ENCODE measurements at places on chromosomes 16 and 17.

GRCh38 chr17:66789093-66789492 lies 45.8 kb upstream of the CACNG5 start:
- DNase-seq, result no peak

GRCh38 chr17:77068915-77069314 lies 71.9 kb upstream of the SEC14L1 start:
- DNase-seq, result no peak

GRCh38 chr17:917391-917811 lies 62.2 kb downstream of the NXN start:
- no peak for DNase-seq

DNA sequence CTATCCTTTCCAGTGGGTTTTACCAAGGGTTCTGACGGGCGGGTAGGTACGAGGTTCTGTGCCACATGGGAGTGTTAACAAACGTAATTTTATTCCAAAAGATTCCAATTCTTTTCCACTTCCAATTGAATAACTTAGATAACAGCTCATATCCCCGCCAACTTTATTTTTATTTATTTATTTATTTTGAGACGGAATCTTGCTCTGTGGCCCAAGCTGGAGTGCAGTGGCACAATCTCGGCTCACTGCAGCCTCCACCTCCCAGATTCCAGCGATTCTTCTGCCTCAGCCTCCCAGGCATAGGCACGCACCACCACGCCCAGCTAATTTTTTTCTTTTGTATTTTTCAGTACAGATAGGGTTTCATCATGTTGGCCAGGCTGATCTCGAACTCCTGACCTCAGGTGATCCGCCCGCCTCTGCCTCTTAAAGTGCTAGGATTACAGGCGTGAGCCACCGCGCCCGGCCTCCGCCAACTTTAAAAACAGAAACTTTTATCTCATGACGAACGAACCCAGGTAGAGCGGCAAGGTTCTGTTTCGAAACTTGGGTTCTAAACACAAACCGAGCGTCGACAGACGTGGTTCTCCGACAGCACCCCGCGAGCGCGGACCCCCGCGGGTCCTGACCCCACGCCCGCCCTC lies 613 bp downstream of the ECI1 start:
- DNase-seq, result no peak

DNA sequence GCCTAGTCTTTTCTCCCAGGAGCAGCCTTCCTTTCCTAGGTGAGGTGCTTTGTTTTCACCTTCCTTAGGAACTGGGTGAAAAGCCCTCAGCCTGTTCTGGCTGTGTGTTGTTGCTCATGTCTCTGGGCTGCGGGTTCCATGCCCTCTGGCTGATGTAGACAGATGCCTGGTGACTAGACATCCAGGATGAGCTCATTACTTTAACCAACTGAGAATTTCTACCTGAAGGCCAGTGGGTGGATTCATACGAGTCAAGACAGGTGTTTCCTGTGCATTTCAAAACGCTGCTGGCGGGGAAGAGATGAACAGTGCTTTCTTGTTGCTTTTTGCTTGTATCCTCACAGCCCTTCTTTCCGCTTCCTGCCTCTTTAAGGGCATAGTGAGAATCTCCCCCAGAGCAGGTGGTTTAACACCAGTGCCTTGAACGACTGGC lies 22.3 kb downstream of the SAP30BP start:
- DNase-seq, result no peak

DNA sequence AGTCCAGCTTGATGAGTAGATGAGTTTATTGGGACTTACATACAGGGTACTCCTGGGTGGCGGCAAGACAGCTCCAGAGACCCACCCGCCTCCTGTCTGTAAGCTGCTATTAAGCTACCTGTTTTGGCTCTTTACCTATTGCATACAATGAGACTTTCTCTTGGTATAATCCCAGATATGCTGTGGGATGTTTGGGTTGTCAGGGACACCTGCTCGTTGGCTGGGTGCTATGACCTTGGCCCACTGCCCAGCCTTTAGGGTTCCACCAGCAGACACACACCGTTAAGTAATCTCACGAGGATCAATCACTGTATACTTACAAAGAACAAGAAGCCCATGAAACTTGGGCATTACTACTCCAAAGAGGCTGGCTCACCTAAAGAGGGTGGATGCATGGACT lies 116.4 kb downstream of the NPIPB5 start:
- no peak for DNase-seq

DNA sequence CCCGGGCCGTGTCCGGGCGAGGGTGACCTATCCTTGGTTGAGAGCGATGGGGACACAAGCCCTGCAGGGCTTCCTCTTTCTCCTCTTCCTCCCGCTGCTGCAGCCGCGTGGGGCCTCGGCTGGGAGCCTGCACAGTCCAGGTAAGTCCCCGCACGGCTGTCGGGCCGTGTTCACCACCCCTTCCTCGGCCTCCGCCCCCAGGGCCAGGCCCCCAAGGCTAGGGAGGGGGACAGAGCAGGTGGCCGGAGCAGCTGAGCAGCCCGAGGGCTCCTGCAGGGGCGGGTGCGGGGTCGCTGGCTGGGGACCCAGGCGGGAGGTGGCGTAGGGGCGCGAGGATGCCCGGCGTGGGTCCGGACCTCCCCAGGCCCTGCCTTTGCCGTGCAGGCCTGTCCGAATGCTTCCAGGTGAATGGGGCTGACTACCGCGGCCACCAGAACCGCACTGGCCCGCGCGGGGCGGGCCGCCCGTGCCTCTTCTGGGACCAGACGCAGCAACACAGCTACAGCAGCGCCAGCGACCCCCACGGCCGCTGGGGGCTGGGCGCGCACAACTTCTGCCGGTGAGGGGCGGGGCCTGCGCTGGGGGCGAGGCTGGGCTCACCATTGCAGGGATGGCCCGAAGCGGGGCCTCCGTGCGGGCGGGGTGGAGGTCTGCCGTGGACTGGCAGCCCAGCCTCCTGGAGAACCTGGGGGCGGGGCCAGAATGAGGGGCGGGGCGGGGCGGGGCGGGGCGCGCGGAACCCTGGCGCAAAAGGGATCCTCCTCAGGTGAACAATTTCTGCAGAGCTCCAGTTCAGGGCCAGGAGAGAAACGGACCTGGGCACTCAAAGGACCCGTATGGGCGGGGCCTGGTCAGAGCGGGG lies 631 bp downstream of the KREMEN2 start:
- no peak for DNase-seq

DNA sequence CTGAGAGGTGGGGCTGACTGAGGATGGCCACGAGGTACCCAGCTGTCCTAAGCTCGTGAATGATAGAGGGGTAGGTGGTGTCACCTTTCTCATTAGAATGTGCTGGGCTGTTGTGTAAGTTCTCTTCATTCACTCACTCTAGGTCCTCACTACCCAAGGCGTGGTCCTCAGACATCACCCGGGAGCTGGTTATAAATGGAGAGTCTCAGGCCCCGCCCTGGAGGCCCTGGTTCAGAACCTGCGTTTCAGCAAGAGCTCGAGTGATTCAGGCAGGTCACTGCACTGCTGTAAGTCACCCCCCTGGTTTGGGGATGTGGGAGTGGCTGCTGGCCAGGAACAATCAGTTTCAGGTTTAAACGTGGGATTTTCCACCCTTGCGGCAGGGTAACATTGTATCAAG lies 139.8 kb downstream of the FOXL1 start:
- DNase-seq, result no peak

GRCh38 chr17:48244121-48244711 lies 136.7 kb downstream of the SNX11 start:
- DNase-seq, result peak; percentile 79

DNA sequence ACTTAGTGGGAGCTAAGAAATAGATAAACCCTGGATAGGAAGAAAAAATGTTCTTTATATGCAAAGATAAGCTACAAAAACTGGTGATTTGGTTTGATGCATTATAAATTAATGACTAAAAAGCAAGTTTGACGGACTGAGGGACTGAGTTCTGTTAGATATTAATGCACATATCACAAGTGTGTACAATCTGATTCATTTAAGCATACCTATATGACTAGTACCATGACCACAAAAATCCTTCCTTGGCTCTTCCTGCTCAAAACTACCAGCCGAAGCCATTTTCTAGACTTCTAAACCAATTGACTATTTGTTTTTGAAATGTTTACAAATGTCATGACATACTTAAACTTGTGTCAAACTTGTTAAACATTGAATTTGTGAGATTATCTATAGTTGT lies 374.5 kb upstream of the MON1B start:
- no peak for DNase-seq

DNA sequence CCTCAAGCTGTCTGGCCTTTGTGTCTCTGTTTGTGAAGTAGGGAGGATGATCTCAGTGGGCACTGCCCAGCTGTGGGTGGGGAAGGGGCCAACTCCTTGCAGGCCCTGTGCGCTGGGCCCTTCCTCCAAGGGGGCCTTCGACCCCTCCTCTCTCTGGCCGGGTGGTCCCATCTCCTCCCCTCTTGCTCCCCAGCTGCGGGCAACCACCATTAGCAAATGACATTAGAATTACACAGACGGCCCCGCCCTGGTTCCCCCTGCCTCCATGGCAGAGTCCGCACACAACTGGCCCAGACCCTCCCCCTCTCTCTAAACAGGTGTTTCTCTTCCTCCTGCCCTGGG lies 2.5 kb upstream of the SLC6A4 start:
- DNase-seq, result no peak

DNA sequence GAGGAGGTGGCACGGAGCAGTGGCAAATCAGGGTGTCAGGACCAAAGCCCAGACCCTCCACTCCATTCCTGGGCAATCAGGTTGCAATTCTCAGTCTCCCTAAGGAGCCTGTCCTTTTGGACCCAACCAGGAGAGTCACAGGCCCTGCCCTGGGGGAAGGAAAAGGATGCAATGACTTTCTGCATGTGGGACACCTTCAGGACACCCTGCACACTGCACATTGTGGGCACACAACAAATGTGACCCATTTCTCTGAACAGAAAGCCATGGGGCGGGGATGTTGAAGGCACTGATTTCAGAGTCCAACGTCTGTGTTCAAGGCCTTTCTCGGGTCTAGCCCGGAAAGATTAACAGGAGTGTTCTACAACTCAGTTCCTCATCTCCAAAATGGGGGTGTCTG lies 286.2 kb upstream of the FOXF1 start:
- no peak for DNase-seq

- no peak for DNase-seq
These were observed 110.4 kb downstream of the PITPNC1 start for GRCh38 chr17:67487506-67487905.

- no peak for DNase-seq
These were observed 27.0 kb downstream of the POLR3E start for GRCh38 chr16:22323959-22324786.

DNA sequence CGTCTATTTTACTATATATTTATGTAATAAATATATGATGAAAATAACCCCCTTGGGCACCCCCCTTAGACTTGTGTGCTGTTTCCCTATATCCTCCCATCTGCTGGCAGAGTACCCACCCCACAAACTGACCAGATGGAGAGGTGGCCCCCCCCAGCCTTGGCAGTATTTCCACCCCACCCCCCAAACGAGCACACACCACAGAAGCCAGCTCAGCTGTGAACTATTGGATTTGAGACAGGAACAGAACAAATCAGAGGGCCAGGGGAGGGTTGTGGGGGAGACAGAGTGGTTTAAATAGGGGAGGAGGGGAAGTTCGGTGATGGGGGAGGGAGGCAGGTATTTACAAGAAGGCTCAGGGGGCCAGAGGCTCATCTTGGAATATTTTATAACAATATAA lies 7.8 kb downstream of the NR1D1 start:
- no peak for DNase-seq

- DNase-seq, result no peak
These were observed 60.1 kb downstream of the AIPL1 start for GRCh38 chr17:6374761-6375312.

GRCh38 chr17:63240106-63240505 lies 206.0 kb downstream of the CYB561 start:
- DNase-seq, result no peak

DNA sequence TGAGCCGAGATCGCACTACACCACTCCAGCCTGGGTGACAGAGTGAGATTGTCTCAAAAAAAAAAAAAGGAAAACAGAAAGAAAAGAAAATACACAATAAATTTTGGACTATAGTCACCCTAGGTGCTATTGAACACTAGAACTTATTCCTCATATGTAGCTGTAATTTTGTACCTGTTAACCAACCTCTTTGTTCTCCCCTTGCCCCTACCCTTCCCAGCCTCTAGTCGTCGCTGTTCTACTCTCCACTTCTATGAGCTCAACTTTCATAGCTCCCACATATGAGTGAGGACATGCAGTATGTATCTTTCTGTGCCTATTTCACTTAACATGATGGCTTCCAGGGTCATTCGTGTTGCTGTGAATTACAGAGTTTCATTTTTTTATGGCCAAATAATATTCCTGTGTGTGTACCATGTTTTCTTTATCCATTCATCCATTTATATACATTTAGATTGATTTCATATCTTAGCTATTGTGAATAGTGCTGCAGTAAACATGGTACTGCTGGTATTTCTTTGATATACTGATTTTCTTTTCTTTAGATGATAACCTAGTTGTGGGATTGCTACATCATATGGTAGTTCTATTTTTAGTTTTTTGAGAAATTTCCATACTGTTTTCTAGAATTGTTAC lies 28.3 kb downstream of the VPS35L start:
- no peak for DNase-seq

DNA sequence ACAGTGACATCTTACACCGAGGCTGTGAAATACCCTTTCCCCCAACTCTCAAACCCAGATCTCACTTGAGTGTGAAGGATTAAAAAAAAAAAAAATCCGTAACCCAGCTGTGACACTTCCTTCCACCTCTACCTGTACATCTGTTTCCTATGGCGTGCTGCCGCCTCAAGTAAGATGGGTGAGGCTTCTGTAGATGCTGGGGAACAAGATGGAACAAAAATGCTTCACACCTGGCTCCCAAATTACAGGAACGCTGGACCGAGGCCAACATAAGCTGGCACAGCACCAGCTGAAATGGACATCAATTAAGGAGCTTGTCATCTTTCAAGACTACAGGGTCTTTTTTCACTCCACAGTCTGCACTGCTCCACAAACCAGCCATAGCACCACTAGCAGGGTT lies 95.9 kb downstream of the HIC1 start:
- no peak for DNase-seq

DNA sequence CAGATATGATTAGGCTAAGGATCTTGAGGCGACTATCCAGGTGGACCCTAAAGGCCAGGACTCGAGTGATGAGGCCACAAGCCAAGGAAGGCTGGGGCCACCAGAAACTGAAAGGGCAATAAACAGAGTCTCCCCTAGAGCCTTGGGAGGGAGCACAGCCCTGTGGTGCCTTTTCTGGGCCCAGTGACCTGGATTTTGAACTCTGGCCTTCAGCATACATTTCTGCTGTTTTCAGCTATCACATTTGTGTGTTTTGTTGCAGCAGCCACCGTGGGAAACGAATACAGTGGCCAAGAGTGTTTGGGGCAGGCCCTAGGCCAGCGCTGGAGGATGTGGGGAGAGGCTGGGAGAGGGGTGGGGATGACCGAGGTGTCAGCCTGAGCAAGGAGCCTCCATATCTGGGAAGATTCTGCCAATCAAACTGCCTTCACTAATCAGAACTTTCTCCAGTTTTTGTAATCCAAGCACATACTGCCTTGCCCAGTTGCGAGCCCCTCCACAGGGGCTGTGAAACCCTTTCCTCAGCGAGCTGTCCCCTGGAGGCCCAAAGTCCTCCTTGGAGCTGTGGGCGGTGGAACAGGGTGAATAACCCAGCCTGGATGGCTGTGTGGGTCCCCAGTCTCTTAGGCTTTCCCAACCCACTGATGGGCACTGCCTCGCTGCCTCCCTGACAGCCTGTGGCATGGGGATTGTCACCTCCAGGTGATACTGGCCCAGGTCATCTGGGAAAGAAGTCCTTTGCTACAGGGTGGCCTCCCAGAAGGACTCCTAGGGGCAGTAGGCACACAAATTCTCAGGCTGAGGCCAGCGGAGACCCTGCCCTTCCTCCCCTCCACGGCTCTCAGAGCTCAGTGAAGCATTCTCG lies 16.8 kb downstream of the B9D1 start:
- no peak for DNase-seq
